ENCODE measurements at places on chromosomes 13 and 19.

DNA sequence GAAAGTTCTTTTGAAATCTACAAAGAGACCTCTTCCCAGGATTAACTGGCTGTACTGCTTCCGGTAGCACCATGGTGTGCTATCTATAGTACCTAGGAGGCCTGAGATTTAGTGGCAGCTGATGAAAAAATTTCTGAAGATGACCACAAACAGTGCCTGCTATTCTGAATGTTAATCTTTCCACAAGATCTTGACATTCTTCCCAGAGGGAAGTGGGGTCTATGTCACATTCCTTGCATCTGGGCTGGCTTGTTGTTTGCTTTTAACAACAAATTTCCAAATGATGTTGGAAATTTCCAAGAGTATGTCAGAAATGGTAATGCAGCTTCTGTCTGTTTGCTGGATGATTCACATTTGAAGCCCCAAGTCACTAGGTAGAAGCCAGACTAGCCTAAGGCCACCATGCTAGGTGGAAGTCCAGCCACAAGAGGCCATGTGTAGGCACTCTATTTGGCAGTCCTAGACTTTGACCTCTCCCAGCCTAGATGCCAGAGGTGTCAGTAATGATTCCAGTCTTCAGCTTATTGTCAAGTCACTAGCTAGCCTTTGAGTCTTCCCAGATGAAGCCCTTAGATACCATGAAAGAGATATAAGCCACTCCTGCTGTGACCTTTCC, 22.1 kb downstream of the SPART start:
- no peak for DNase-seq

GRCh38 chr13:60137911-60138560, 25.7 kb downstream of the DIAPH3 start:
- DNase-seq, result no peak

DNA sequence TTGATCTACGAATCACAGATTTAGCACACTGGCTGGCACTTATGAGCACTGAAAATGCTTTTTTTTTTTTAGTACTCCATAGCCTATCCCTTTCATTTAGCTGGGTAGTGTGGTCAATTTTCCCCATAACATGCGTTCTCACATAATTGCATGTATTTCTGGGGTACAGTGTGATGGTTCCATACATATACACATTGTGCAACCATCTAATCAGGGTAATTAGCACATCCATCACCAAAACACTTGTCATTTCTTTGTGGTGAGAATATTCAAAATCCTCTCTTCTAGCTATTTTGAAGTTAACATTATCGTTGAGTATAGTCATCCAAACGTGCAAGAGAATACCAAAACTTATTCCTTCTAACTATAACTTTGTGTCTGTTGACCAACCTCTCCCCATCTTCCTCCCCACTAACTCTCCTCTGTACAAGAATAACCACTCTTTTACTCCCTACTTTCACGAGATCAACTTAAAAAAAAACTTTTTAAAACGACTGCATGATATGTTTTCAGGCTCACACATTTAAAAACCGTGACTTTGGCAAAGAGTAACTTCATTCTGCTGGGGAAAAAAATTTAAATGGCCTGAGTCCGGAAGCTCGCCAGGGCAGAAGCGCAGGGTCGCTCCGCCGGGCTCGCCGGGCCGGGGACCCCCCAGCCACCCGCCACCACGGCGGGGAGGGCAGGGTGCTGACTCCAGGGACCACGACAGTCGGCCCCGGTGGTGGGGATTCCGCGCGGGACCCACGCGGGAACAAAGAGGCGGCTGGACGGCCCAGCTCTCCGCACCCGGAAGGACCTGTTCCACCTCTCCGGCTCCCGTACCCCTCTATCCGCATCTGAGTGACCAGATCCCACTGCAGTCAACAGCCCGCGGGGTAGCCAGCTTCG, 868 bp upstream of the UBAC2 start:
- no peak for DNase-seq

- DNase-seq, result no peak
These were observed 9.7 kb upstream of the SPACA4 start for GRCh38 chr19:48596679-48597465.

DNA sequence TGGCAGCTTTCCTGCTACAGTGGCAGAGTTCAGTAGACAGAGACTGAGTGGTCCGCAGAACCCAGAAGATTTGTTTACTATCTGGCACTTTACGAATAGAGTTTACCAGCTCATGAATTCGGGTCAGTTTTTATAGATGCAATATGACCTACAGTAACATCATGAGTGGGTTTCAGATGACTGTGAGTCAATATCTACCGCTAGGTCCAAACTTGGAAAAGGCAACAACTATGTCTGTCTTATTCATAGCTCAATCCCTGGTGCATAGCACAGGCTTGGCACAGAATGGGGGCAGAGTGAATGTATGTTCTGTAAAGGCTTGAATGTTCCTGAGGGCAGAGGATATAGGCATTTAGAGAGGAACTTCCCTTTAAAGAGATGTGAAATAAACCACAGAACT, 65.2 kb downstream of the RAP2A start:
- no peak for DNase-seq

DNA sequence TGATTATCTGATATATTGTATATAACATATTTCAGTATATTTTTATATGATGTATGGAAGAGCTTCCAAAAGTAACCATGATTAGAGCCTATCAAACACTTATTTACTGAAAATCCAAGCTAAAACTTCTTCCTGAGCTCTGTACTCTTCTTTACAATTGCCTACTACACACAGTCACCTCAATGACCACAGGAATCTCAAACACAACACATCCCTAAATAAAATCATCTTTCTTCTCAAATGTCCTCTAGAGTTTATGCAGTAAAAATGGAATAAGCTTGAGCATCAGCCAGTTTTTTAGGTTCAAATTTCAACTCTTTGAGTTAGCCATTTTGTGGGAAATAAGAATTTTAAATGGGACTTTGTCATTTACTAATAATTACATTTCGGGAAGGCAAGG, 102.6 kb upstream of the FNDC3A start:
- no peak for DNase-seq

DNA sequence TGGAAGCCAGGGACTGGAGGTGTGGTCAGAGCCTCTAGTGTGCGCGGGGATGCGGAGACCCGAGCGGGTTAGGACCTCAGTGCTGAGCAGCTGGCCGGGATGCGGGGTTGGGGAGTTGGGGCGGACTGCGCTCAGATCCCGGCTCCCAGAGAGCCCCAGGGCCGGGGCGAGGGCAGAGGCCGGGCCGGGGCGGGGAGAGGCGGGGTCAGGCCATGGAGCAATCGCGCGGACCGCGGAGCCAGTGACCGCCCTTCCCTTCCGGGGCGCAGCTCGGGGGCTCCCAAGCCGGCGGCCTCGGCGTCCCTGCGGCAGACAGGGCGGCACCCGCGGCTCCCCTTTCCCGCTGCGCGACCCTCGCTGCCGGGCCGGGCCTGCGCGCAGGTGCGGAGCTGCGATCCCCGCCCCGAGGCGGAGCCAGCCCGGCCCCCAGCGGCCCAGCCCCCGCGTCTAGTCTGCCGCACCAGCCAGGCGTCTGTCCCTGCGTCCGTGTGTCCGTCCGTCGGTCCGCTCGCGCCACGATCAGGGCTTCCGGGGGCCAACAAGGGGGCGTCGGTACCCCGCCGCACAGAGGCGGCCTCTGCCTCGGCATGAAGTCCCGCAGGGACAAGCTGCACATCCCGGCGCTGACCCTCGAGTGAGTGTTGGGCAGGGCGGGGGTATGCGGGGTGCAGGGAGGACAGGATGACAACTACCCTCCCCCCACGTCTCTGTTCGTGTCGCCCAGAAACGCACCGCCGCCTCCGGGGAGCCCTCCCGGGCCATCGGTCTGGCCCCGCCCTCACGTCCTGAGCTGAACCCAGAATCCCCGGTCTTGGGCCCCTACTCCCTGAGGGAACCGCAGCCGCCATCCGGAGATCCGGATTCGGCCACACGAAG, 12.4 kb downstream of the MAST3 start:
- DNase-seq, result no peak

- DNase-seq, result no peak
These were observed 16.5 kb upstream of the C13orf46 start for GRCh38 chr13:113990321-113990837.

GRCh38 chr19:36573895-36574720, 1.0 kb upstream of the ZNF529 start:
- no peak for DNase-seq

DNA sequence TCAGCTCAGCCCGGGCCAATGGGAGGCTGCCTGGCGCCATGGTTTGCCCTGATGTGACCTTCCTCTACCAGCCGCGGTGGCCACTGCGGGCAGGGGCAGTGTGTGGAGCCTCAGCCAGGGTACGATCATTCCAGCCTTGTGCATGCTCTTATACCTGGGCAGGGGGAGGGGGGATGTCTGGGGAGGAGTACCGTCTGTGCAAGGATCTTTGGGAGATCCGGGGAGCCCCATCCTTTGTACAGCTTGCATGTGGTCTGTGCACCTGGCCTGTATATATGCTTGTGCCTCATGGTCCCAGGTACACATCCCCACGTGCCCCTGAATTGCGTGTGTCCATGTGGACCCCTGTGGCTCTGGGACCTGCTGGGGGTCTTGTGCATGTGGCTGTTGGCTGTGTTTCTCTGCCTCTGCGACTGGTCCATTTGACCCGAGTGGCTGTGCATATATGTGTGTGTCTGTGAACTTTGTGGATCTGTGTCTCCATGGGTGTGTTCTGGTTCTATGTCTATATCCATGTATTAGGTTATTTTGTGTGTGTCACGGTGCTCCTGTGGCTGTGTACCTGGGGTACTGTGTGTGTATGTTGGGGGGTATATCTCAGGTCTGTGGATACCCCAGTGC, 12.8 kb upstream of the NANOS3 start:
- no peak for DNase-seq

DNA sequence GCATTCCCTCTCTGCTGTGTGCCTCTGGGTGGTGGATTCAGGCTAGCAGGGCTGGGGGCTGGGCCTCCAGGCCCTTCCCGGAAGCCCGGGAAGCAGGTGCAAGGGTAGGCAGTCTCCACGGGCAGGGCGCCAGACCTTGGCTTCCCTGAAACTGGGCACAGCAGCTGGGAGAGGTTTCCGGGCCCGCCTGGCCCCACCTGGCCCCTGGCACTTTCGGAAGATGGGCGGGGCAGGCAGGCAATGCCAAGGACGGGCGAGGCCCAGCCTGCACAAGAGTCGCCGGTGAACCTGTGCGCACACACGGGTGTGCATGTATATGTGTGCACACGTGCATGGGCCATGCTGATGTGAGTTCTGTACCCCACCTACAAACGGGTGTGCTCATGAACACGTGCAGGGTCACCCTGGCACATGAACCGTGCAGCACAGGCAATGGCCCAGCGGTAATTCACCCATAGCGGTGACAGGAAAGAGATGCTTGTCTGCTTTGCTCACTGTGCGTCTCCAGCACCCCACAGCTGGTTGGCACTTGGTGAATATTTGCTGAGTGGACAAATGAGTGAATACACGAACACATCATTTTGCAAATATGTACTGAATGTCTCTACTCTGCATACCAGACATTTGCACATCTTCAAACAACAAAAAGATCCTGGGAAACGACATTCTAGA, 15.3 kb downstream of the GADD45B start:
- no peak for DNase-seq

- DNase-seq, result no peak
These were observed 995 bp upstream of the MKNK2 start for GRCh38 chr19:2051773-2052704.

DNA sequence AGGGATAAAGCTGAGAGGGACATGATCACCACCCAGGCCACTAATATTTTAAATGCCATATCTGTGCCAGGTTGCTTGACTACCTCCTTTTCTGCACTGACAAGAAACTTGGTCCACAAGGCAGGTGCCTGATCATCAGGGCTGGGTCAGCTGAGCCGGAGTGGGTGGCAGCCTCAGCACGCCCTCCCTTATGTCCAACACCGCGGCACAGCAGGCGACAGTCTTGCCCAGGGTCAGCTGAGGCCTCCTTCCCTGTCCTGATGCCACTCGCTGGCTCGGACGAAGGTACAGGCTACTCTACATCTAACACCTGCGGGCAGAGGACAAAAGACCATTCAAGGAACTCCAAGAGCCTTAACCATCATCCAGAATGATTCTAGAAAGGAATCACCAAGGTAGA, 16.9 kb downstream of the ZC3H4 start:
- DNase-seq, result no peak

DNA sequence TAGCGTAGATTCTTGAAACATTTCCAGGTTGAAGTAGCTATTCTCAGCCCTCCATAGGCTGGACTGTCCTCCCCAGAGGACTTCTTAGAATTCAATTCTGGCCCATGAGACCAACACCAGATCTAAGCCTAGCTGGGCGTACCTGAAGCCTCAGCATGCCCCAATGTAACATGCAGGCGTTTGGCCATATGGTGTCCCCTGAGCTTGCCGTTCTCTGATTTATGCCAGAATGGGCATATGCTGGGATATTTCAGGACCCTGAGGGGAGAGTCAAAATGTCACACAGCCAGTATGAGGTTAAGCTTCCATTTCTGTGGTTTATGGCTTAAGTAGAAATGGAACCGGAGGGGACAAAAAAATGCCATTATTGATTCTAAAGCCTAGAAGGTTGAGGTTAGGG, 317.7 kb upstream of the OBI1 start:
- no peak for DNase-seq

DNA sequence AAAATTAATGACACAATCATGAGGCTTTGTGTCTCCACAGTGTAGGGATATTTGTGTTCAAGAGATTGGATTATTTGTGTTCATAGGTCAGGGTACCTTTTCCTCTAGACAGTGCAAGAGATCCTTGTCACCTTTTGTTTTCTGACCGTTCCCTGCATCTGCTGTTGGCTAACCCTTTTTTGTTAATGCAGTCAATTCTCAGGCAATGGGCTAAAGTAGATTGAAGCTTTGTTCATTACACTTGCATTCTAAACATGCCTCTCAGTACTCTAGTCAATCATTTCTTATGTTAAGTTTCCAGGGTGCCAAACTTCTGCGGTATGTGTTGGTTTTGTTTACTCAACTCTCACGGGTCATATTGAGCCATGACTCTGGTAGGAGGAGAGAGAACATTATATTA, 1.8 kb upstream of the MED4 start:
- no peak for DNase-seq

GRCh38 chr19:39492788-39493187, 6.0 kb upstream of the DLL3 start:
- DNase-seq, result no peak

DNA sequence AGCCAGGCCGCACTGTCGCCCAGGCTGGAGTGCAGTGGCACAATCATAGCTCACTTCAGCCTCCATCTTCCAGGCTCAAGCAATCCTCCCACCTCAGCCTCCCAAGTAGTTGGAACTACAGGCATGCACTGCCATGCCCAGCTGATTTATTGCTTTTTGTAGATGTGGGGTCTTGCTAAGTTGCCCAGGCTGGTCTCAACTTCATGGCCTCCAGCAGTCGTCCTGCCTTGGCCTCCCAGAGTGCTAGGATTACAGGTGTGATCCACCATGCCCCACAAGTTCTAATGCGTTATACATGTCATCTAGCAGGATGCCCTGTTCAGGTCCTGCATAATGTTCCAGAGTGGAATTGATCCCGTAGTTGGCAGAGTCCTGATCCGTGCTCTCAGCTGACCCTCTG, 4.6 kb downstream of the C19orf53 start:
- no peak for DNase-seq

Measured in NCI-H1048 (cell line).